ENCODE measurements at places on chromosomes 1 and 21. TPM values are rescaled to one million over a fixed set of nuclear protein-coding genes. Genes with fewer than 3 reads are reported as not detected.

The ZNF326 gene
- total RNA-seq = 23.5 TPM

The PPIAL4G gene
- total RNA-seq = 1.0 TPM

The C1orf198 gene
- 3.2 TPM for total RNA-seq

The PYHIN1 gene
- total RNA-seq = 35.3 TPM

The MORC3 gene
- total RNA-seq = 36.9 TPM

The KCNJ6 gene
- total RNA-seq = not detected

The DNAJC6 gene
- total RNA-seq = 13.0 TPM

The GCSAML gene
- not detected for total RNA-seq

The FNDC10 gene
- total RNA-seq = 8.8 TPM

The LCE6A gene
- not detected for total RNA-seq

The ITPKB gene
- total RNA-seq = 44.7 TPM

The DESI2 gene
- 24.7 TPM for total RNA-seq

The KDF1 gene
- not detected for total RNA-seq

The AQP10 gene
- total RNA-seq = not detected

The ACKR1 gene
- total RNA-seq = not detected

The HAO2 gene
- not detected for total RNA-seq

The TTC3 gene
- 56.5 TPM for total RNA-seq

The FCRL4 gene
- not detected for total RNA-seq

The SLC30A7 gene
- total RNA-seq = 51.5 TPM

The PRPF38B gene
- 98.0 TPM for total RNA-seq

The SLC1A7 gene
- total RNA-seq = not detected

The SMPDL3B gene
- 0.54 TPM for total RNA-seq

The IPO13 gene
- total RNA-seq = 31.4 TPM

The NHLH1 gene
- total RNA-seq = 0.93 TPM

The MRPS6 gene
- 96.8 TPM for total RNA-seq

The LRRIQ3 gene
- total RNA-seq = 0.39 TPM

The TARBP1 gene
- 44.6 TPM for total RNA-seq

The SPOCD1 gene
- total RNA-seq = not detected

The CNST gene
- 33.7 TPM for total RNA-seq

The ZMYND12 gene
- total RNA-seq = not detected

The PERM1 gene
- total RNA-seq = not detected

The MCOLN3 gene
- 12.3 TPM for total RNA-seq

The GPR3 gene
- 0.32 TPM for total RNA-seq

The ATP1B1 gene
- total RNA-seq = 10.9 TPM

The LINGO4 gene
- total RNA-seq = 0.10 TPM

The CXADR gene
- total RNA-seq = 0.39 TPM

The CDK18 gene
- total RNA-seq = 0.07 TPM

The SLAMF9 gene
- not detected for total RNA-seq

The ADAMTSL4 gene
- 0.95 TPM for total RNA-seq

The L1TD1 gene
- not detected for total RNA-seq

The LCE1C gene
- total RNA-seq = not detected

The OR2L3 gene
- not detected for total RNA-seq

The CTH gene
- 6.3 TPM for total RNA-seq

The UTS2 gene
- total RNA-seq = not detected

All from T-helper 1 cell treated with Interleukin-12 subunit alpha and Interleukin-12 subunit beta and Interleukin-4 antibody, amounts not matched to agents 30 ng/mL and 1 ng/mL, for 36 hours (primary cell).